A549 treated with CORT108297 at 1 μM for 4 hours (cell line): ENCODE measurements at places on chromosomes 7 and 10. TPM values are rescaled to one million over a fixed set of nuclear protein-coding genes. Genes with fewer than 3 reads are reported as not detected.

The FOXP2 gene
- not detected in 5 replicates for total RNA-seq

The GIMAP4 gene
- total RNA-seq, result not detected in 5 replicates

The PTPRN2 gene
- total RNA-seq, result 0.64 to 1.1 TPM (median 0.82 TPM) in 5 replicates

The IKZF1 gene
- not detected in 5 replicates for total RNA-seq

The OR6V1 gene
- total RNA-seq, result not detected in 5 replicates

The VAX1 gene
- 1.0 to 1.9 TPM (median 1.6 TPM) in 5 replicates for total RNA-seq

The CTTNBP2 gene
- total RNA-seq, result 0.21 to 0.92 TPM (median 0.41 TPM) in 5 replicates

The ARL3 gene
- total RNA-seq, result 13.7 to 15.3 TPM (median 14.7 TPM) in 5 replicates

The NUTM2B gene
- 0.33 to 0.47 TPM (median 0.34 TPM) in 5 replicates for total RNA-seq

The HTR7 gene
- 0.06 to 0.10 TPM (median 0.09 TPM) in 5 replicates for total RNA-seq

The AOC1 gene
- total RNA-seq, result not detected in 5 replicates

The PON1 gene
- total RNA-seq, result 0.29 to 1.2 TPM (median 0.68 TPM) in 5 replicates

The TMEM270 gene
- total RNA-seq, result 0.26 TPM in 1 of 5 replicates, not detected in the others

The ADRA2A gene
- 0.02 to 0.05 TPM (median 0.03 TPM) in 4 of 5 replicates, not detected in the other for total RNA-seq

The CALU gene
- 121 to 210 TPM (median 148 TPM) in 5 replicates for total RNA-seq

The CH25H gene
- 0.06 to 0.07 TPM (median 0.07 TPM) in 3 of 5 replicates, not detected in the others for total RNA-seq

The ZNF277 gene
- total RNA-seq, result 10.0 to 17.4 TPM (median 14.0 TPM) in 5 replicates

The DIP2C gene
- total RNA-seq, result 6.7 to 11.1 TPM (median 9.4 TPM) in 5 replicates

The LRMDA gene
- 4.1 to 5.7 TPM (median 4.8 TPM) in 5 replicates for total RNA-seq
